HFFc6 (cell line): ENCODE measurements at places on chromosomes 16 and 17. TPM values are rescaled to one million over a fixed set of nuclear protein-coding genes. Genes with fewer than 3 reads are reported as not detected.
A peak's percentile ranks its signal among the peaks of the same experiment; 100 is the strongest.

DNA sequence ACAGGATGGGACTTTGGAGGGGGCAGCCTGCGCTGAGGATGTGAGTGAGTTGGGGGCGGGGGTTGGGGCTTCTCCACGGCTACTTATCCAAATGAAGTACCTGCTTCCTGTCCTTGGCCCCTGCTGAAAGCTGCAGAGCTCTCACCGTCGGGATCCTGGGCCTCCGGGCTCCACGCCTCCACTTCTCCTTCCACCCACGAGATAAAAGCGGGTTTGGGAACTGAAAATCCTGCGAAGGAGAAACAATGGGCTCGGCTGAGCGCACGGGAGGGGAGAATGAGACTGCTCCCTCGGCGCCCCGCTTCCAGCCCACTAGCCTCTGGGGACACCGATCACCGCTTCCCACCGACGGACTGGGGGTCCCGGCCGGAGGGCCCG is 486 bp downstream of the ZNF785 start:
- peaks cover 12% of the 10 kb centered on the region; the same call in 1 of the 2 replicates for H3K36me3 ChIP-seq
- H3K27me3 ChIP-seq = peaks cover 2% of the 10 kb centered on the region
- H3K4me1 ChIP-seq = peaks cover 13% of the 10 kb centered on the region
- H3K27ac ChIP-seq = peak overlapping the region; percentile 85
- peak overlapping the region; percentile 95 for H3K4me3 ChIP-seq

GRCh38 chr16:81560979-81561657 is 116.5 kb downstream of the CMIP start:
- peaks cover 4% of the 10 kb centered on the region; the same call in 1 of the 2 replicates for H3K27me3 ChIP-seq
- DNase-seq = peak; percentile 67
- H3K27ac ChIP-seq = peak overlapping the region; percentile 78
- peaks cover 6% of the 10 kb centered on the region; the same call in 1 of the 2 replicates for H3K36me3 ChIP-seq
- peaks cover 38% of the 10 kb centered on the region for H3K4me1 ChIP-seq

The KRT32 gene
- total RNA-seq = not detected in 3 replicates

DNA sequence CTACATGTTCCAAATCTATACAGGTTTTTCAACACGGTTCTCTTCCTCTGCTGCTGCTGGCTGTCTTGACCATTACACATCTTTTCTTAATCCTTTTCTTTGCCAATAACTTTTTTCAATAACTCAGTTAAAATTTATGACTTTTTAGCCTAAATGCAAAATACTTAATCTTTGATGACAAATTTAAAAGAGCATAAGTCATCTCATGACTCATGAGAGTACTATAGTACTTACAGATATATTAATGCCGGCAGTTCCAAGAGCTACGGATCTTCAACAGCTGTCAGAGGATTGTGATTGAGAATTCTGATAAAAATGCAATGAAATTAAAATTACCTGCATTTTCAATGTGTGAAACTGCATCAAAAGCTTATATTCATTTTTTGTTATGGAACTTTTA is 105.5 kb downstream of the KPNA2 start:
- DNase-seq = no peak
- H3K27ac ChIP-seq = no peak overlapping the region
- no peaks in the 10 kb centered on the region; the same call in 1 of the 2 replicates for H3K27me3 ChIP-seq
- H3K4me3 ChIP-seq = no peak overlapping the region

DNA sequence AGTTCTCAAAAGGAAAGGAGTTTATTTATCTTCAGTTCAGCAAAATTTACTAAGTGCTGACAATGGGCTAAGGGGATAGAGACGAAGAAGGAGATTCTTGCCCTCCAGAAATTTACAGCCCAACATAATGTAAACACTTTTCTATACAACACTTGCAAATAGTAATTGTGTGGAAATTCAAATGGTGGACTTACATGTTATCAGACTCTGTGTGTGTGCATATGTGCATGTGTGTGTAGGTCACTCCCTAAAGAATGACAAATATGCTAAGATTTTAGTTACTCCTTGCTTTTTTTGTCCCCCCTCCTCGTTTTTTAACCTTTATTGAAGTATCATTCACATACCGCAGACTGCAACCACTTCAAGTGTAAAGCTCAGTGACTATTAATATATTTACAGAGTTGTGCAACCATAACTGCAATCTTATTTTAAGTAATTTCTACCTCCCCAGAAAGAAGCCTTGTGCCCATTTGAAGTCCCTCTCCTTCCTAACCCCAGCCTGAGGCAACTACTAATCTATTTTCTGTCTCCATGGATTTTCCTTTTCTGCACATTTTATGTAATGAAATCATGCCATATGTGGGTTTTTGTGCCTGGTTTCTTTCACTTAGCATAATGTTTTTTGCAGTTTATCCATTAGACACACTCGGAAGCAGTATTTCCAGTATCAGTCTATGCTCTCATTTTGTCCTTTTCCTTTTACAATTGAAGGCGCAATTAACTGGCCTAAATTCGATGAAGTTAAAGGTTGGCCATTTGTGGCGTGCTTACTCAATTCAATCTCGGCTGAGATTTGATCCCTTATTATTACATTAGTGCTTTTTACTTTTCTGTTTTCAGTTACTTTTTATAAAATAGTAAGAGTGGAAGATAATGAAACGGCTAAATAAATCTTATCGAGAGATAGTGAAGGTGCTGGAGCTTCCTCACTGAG is 318.4 kb downstream of the HAPSTR1 start:
- H3K27ac ChIP-seq = no peak overlapping the region
- no peak for DNase-seq
- H3K4me1 ChIP-seq = no peaks in the 10 kb centered on the region
- no peaks in the 10 kb centered on the region for H3K36me3 ChIP-seq
- no peak overlapping the region for H3K4me3 ChIP-seq

DNA sequence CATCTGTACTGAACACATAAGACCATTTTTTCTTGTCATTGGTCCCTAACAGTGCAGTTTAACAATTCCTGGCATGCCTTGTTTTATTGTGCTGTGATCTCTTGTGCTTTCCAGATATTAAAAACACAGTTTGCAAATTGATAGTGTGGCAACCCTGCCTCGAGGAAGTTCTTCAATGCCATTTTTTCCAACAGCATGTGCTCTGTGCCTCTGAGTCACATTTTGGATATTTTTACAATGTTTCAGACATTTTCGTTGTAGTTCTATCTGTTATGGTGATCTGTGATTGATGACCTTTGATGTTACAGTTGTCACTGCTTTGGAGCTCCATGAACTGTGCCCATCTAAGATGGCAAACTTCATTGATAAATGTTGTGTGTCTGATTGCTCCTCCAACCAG is 66.2 kb downstream of the GOSR1 start:
- peaks cover 11% of the 10 kb centered on the region for H3K4me1 ChIP-seq
- DNase-seq = peak; percentile 33
- H3K27ac ChIP-seq = peak overlapping the region; percentile 2

GRCh38 chr17:59105852-59106462 is 723 bp downstream of the TRIM37 start:
- peak overlapping the region; percentile 95 for H3K4me3 ChIP-seq
- DNase-seq = peak; percentile 26
- peaks cover 14% of the 10 kb centered on the region for H3K36me3 ChIP-seq
- H3K27me3 ChIP-seq = peaks cover 5% of the 10 kb centered on the region; the same call in 1 of the 2 replicates

DNA sequence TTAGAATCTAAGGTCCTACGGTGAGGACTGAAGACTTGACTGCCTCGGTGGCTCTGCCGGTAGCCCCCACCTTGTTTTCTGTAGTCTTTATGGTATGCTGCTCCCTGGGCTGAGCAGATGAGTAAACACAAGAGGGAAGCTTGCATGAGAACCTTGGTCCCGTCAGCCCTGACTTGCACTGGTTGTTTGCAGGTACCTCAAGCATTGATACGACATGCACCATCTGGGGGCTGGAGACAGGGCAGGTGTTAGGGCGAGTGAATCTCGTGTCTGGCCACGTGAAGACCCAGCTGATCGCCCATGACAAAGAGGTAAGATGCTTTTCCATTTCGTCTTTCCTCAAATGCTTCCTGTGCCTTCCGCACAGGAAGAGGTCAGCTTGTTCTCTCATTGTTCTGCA is 21.1 kb upstream of the TACO1 start:
- peaks cover 1% of the 10 kb centered on the region; the same call in 1 of the 2 replicates for H3K27me3 ChIP-seq
- no peak overlapping the region for H3K27ac ChIP-seq
- peaks cover 5% of the 10 kb centered on the region; the same call in 1 of the 2 replicates for H3K4me1 ChIP-seq
- no peak overlapping the region for H3K4me3 ChIP-seq
- H3K36me3 ChIP-seq = peaks cover 14% of the 10 kb centered on the region

DNA sequence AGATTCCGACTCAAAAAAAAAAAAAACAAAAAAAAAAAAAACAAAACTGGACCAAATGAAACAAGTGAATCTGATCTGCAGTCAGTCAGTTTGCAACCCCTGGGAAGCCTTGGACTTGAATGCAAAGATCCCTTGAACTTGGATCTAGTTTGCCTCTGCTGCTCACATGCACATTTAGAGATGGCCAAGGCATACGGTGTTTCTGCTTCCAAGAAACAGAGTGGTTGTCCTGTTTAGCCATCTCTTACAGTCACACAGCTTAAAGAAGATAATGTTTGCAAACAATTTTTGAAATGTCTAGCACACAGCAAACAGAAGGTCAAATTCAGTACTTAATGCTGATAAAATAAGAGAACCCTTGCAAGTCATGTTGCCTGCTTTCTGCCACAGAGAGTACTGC is 4.5 kb downstream of the NDE1 start:
- H3K4me1 ChIP-seq = peaks cover 30% of the 10 kb centered on the region
- DNase-seq = no peak
- H3K27me3 ChIP-seq = peaks cover 2% of the 10 kb centered on the region; the same call in 1 of the 2 replicates
- H3K27ac ChIP-seq = no peak overlapping the region

GRCh38 chr16:75909746-75910145 is 183.5 kb upstream of the CPHXL start:
- H3K27ac ChIP-seq = no peak overlapping the region
- no peaks in the 10 kb centered on the region for H3K36me3 ChIP-seq
- no peak overlapping the region for H3K4me3 ChIP-seq
- no peaks in the 10 kb centered on the region for H3K4me1 ChIP-seq

- H3K27me3 ChIP-seq = peaks cover 27% of the 10 kb centered on the region
- H3K4me1 ChIP-seq = peaks cover 15% of the 10 kb centered on the region
Observed at GRCh38 chr16:86212706-86213436, 297.5 kb upstream of the FOXF1 start.

GRCh38 chr17:71942626-71943025 is 178.2 kb upstream of the SOX9 start:
- no peaks in the 10 kb centered on the region for H3K4me1 ChIP-seq
- DNase-seq = no peak
- peaks cover 2% of the 10 kb centered on the region; the same call in 1 of the 2 replicates for H3K27me3 ChIP-seq
- H3K36me3 ChIP-seq = no peaks in the 10 kb centered on the region
- no peak overlapping the region for H3K4me3 ChIP-seq

- no peaks in the 10 kb centered on the region for H3K36me3 ChIP-seq
- H3K4me1 ChIP-seq = no peaks in the 10 kb centered on the region
- DNase-seq = no peak
- H3K27me3 ChIP-seq = peaks cover 15% of the 10 kb centered on the region
- no peak overlapping the region for H3K4me3 ChIP-seq
Observed at GRCh38 chr16:2740476-2740875, 12.0 kb upstream of the SRRM2 start.

DNA sequence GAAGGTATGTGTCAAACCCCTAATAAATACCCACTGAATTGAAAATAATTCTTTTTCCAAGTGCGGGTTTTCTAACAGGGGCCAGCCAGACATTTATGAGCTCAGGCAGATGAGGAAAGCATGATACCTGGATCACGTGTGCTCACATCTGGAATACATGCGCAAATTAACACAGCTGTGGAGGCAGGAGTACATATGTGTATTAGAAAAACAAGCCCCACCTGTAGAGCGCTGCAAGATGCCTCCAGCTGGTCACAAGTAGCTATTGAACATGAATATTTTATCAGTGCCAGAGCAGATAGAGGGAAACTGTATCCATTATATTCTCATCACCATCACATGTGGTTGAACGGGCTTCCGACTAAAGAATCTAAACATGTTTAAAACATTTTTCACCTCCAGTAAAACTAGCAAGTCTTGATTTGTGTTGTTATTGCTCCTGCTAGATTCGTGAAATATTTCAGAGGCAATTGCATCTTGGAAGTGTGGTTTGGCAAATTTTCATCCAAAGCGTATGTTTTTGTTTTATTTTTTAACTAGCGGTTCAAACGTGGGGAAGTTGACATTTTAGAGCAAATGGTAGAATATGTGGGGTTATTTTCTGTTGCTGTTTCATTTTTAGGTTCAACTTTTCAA is 482.8 kb downstream of the CDH13 start:
- no peak for DNase-seq
- no peaks in the 10 kb centered on the region for H3K36me3 ChIP-seq
- H3K4me3 ChIP-seq = no peak overlapping the region
- H3K27me3 ChIP-seq = no peaks in the 10 kb centered on the region
- no peak overlapping the region for H3K27ac ChIP-seq

DNA sequence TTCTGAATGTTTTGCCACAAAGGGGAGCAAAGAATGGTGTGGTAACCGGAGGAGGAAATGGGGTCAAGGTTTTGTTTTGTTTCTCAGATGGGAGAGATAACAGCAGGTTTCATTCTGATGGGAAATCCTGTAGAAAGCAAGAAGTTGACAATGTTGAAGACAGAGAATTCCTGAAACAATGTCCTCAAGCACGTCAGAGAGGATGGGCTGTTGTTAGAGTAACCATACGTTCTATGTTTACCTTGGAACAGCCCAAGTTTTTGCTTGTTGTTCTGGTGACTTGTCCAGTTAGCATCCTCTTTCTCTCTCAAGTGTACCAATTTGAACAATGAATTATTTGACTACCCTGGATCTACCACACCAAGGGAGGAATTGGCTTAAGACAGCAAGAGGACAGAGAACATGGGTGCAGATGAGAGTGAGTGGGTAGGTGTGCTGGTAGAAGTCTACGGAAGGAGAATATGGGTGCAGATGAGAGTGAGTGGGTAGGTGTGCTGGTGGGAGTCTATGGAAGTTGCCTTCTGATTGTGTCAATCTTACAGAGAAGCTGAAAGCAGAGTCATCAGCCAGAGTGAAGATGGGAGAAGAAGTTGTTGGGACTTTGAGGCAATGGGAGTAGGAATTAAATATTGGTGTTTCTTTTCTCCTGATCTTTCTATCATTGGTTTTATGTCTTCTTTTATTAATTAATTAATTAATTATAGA is 14.8 kb upstream of the NSRP1 start:
- H3K27me3 ChIP-seq = peaks cover 3% of the 10 kb centered on the region; the same call in 1 of the 2 replicates
- H3K4me1 ChIP-seq = peaks cover 19% of the 10 kb centered on the region
- H3K4me3 ChIP-seq = no peak overlapping the region
- H3K36me3 ChIP-seq = no peaks in the 10 kb centered on the region
- H3K27ac ChIP-seq = no peak overlapping the region
- no peak for DNase-seq

DNA sequence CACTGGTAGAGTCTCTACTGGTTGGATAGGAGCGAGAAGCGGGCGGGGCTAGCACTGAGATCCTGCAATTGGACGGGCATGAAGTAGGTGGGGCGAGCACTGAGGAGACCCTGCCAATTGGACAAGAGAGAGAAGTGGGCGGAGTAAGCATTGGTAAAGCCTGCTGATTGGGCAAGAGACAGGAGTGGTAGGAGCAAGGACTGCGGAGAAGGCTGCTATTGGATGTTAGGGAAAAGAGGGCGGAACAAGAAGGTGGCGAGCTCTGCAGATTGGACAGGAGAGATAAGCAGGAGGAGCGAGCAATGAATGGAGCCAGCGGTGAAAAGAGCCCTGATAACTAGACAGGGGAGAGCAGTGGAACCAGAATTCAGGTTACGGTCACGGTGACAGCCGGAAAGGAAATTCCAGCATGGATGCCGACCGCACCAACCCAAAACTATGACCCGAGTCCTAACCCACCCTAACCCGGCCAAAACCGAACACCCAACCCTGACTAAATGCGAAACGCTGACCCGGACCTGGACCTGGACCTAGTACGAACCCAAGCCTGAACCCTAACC is 4.8 kb downstream of the SCGB1C2 start:
- peaks cover 8% of the 10 kb centered on the region; the same call in 1 of the 2 replicates for H3K27me3 ChIP-seq
- no peak overlapping the region for H3K27ac ChIP-seq
- no peaks in the 10 kb centered on the region for H3K36me3 ChIP-seq
- H3K4me3 ChIP-seq = no peak overlapping the region
- DNase-seq = peak; percentile 40

- no peaks in the 10 kb centered on the region for H3K36me3 ChIP-seq
- H3K4me1 ChIP-seq = no peaks in the 10 kb centered on the region
- no peak overlapping the region for H3K4me3 ChIP-seq
- no peaks in the 10 kb centered on the region for H3K27me3 ChIP-seq
- no peak for DNase-seq
Observed at GRCh38 chr16:63813862-63814261, 1308.0 kb downstream of the CDH11 start.
